ENCODE measurements at places on chromosomes 3 and 15.
A peak's percentile ranks its signal among the peaks of the same experiment; 100 is the strongest.

DNA sequence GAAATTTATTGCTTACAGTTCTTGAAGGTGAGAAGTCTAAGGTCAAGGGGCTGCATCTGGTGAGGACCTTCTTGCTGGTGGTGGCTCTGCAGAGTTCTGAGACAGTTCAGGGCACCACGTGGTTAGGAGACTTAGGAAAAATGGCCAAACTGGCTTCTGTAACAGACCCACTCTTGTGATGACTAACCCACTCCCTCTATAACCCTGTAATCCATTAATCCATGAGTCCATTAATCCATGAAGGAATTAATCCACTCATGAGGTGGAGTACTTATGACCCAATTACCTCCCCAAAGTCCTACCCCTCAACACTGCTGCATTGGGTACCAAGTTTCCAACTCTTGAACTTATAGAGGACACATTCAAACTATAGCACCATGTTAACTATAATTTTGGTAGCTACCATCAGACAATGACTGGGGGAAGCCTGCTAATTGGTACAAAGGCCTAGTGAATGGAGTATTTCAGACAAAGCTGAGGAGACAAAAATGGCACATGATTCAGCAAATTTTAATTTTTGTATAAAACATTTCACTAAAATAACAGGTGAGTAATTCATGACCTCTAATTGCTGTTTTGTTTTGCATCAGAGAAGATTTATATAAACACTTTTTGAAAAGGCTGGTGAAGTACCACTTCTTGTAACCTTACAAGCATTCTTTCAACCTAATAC is 374.1 kb upstream of the TBL1XR1 start:
- no peak for DNase-seq

DNA sequence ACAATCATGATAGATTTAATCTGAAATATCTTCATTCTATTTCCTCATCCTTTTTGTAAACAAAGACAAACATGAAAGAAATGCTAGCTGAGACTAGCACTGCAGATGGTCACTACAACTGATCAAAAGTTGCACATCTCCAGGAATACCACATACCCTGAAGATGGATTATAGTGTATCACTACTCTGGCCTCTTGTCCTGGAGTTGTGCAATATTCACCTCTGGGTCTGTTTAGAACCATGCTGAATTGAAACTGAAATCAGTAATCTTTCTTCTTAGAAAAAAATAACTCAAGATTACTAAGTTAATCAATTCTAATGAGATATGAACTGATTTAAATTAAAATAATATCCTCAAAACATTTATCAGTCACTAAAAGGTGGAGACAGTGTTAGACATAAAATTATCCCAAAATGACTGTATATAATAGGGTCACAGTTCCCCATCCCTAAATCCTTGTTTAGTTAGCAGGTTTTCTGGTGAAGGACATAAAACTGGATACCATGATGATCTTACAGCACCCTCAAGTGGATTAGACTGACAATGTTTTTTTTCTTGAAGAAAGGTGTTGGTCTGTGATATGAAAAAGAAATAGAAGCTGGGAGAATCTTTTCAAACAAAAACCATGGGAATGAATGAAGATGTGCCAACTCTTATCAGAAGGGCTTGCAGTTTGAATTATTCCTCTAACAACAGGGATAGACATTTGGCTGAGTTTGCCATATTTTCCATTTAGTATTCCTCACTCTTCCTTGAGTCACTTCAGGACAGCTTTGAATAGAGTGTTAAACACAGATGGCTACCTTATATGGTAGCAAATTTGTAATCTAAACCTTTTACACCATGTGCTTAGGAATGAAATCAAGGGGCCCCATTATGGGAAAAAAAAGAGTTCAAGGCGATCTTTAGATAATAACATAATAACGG is 7.1 kb upstream of the TTC14 start:
- DNase-seq, result peak; percentile 59

DNA sequence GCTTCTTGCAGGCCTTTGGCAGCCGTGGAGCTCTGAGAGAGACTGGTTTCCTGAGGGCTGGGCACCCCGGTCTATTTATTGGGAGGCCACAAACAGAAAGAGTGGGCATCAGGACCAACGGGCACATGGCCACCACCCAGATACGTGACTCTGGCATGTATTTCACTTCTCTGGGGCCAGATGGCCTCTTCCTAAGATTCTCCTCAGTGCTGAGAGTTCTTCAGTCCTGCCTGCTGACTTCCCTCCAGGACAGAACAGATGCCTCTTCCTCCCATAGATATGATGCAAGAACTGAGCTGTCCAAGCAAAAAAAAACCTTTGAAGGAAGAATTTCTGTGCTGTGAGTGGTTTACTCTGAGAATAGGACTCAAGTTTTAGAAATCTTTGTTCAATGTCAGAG is 107.7 kb downstream of the IGF2BP2 start:
- DNase-seq, result peak; percentile 92

GRCh38 chr15:99482993-99483392 is 82.8 kb upstream of the MEF2A start:
- DNase-seq, result no peak

DNA sequence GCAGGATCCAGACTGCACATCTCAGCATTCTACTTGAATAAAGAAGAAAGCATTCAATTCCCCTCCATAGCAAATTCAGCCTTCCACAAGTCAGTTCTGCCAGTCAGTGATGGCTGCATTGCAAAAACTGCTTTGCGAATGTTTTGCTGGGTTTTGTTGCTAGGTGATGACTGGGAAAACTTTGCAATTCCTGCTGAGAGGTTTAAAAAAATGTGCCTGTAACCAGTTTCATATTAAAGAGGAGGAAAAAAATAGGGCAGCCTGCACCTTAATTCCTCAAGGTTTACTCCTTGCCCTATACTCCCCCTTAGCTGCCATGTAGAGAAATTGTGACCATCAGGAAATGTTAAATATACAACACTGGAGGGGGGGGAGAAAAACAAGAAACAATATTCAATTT is 225.6 kb upstream of the ATP11B start:
- DNase-seq, result no peak

GRCh38 chr15:91526424-91526823 is 327.1 kb upstream of the SLCO3A1 start:
- DNase-seq, result no peak

DNA sequence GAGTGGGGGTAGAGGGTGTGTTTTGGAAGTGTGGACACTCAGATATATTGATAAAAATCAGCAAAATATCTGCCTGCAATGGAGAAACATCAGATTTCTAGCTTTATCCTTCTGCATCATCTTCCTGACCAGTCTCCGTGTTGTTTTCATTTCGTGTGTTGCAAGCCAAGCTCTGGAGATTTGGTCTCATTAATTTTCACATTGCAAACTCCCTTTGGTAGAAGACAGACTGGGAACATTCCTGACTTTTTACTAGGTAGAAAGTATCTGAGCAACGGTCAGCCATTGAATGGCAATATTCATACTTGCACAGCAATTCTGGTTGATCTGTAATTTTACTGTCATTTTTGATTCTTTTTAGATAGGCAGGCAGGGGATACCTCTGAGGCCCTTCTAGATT is 30.4 kb downstream of the FSTL1 start:
- no peak for DNase-seq

GRCh38 chr3:126442094-126442855 is 33.4 kb downstream of the ZXDC start:
- DNase-seq, result no peak

GRCh38 chr3:51224283-51224682 is 160.8 kb upstream of the MANF start:
- DNase-seq, result no peak

DNA sequence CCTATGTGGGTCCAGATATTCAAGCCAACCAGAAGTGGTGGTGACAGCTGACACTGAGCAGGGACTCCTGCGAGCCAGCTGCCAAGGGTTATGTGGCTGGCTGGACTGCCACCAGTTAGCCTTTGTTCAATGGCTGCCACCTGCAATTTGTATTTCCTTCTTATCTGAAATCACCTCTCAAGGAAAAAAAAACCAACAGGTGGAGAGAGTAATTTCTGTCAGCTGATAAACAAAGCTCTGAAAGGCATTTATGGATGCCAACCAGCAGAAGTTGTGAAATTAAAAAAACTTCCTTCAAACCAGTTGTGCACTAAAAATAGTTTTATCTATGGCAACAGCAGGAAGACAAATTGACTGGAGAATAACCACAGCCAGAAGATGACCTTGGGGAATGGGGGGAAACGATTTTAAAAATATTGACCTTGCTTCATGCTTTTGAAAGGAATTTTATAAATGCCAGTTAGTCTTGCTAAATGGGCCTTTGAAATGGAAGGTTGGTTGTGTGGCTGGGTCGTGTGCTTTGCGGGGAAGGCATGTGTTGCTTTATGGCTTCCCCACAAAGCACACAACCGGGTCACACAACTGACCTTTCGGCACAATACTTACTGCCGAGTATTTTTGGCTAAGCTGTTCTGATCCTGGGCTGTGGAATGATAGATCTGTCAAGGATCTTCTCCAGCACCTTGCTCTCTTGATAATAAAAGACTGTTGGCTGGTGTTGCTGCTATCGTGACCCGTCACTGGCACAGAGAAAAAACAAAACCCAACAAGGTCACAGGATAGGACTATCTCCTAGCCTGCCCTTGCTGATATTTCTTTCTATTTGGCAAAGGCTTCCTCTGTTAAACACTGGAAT is 3.5 kb downstream of the MYZAP start:
- DNase-seq, result no peak

DNA sequence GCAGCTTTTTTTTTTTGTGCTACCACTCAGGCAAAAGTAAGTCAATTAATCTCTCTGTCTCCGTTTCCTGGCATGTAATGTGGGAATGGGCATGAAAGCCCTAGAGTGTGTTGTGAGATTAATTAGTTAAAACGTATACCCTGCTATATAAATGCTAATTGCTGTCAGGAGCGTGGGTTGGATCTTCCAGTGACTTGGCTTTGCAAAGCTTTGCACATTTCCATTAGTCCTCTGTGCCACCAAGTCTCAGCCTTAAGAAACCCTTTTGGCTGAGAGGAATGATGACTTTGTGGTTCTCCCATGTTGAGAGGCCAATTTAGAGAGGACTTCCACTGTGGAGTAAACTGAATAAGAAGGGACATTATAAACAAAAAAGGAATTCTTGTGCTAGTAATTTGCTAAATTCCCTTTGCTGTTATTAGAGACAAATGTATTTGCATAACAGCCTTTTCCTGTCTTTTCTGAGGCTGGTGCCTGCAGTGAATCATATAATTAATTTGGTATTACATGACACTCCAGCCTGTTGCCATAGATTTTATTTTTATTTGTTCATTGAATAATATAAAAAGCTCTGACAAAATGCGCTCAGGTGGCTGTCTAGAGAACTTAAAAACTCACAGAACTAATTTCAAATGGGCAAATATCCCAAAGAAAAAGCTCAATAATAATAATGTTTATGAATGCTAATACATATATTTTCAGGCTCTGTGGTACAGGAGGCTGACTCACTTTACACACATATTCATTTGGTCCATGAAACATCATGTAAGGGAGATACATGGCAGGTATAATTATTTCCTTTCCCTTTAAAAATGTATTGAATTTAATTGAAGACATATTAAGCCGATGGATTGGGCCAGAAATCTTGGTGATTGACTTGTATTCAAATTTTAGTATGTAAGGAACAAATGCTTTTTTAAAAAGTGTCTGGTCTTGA is 82.7 kb downstream of the IL1RAP start:
- DNase-seq, result peak; percentile 37

GRCh38 chr3:182108371-182108770 is 396.6 kb downstream of the SOX2 start:
- no peak for DNase-seq

DNA sequence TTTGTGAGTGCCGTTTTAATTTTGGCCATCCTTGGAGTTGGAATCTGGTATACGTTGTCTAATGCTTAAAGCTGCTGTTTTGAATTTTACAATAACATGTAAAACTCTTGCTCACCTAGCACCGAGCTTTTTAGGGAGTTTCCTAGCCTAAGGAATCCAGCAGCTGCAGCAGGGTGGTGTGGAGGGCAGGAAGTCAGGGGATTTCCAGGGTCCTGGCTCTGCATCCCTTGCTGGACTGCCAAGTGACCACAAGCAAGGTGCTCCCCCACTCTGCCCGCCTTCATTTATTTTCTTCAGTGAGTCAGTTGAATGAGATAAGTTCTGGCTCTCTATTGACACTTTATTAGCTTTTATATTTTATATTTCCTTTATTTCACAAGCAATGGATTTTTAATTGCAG is 113.7 kb downstream of the ATG7 start:
- DNase-seq, result no peak

DNA sequence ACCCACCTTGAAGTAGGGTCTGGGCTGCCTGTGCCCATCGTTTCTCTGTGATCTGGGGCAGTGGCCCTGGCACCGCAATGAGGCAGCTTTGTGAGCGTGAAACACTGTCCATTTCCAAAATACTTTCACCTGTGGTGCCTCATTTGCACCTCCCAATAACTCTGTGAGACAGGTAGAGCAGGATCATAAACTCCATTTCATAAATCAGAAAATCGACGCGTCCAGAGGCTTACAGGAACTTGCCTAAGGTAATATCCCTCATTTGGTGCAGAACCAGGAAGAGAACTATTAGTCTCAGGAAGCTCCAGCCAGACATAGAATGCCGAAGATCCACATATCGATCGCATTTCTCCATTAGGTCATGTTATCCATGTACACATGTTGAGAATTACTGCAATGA is 38.2 kb upstream of the SEMA4B start:
- no peak for DNase-seq

DNA sequence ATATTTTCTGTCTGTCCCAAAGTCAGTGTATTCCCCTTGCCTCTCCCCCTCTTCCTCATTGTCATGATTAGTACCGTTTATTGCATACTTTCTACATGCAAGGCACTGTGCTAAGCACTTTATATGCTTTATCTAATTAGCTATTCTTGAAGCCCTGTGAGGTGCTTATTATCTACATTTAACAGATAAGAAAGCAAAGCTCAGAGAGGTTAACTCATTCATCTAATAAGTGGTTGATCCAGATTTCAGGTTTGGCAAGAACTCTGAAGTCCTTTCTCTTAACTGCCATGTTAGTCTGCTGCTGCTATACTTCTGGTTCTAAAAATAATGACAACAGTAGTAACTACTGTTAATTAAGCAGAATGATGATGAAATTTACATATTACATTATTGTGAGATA is 13.5 kb downstream of the IQGAP1 start:
- no peak for DNase-seq

- no peak for DNase-seq
Measured at GRCh38 chr15:94744080-94744793, 512.9 kb downstream of the MCTP2 start.

- no peak for DNase-seq
Measured at GRCh38 chr15:42385980-42386700, 26.8 kb downstream of the CAPN3 start.

GRCh38 chr3:58043933-58044332 is 35.7 kb downstream of the FLNB start:
- DNase-seq, result peak; percentile 45

- no peak for DNase-seq
Measured at GRCh38 chr3:177771780-177772179, 574.5 kb upstream of the TBL1XR1 start.

GRCh38 chr3:20307383-20307782 is 121.4 kb upstream of the SGO1 start:
- no peak for DNase-seq

- DNase-seq, result no peak
Measured at GRCh38 chr3:173737167-173737808, 339.7 kb downstream of the NLGN1 start.
